ENCODE measurements at places on chromosomes 6 and 20.

DNA sequence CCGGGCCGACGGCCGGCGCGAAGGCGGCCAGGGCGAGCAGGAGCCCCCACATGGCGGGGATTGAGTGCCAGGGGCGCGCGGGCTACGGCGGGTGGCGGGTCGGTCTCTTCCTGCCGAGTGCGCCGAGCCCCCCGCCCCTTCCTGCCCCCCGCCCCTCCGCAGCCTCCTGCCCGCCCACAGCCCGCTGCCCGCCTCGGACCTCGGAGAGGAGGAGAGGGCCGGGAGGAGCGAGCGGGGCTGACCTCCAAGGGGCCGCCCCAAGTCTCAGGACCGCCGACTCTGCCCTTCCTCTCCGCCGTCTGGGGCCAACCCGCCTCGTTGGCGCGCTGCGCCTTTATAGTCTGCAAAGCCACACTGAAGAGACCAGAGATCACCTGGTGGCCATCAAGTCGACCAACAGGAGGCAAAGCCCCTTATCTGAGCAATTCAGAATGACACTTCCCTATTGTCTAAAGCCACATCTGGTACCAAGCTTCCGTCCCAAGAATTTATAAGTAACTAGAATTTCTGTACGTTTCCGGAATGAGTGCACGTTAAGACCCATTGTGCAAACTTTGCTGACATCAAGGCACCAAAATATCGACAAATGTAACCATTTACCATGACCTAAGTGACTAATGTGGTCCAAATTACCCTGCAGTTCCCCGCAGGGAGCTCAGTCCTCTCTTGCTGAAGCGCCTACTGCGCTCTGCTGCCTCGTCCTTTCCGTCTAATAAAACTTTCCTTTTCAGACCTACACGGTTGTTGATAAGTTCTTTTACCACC lies at the start of gene CPXM1:
CPXM1 (minus strand) TSS at position 107 of the 765 bp plus-strand sequence; CDS start at position 52, 55 bp downstream.
- no peak for DNase-seq

GRCh38 chr20:62674370-62674769 lies 32.1 kb downstream of the SLCO4A1 start:
- DNase-seq = no peak

DNA sequence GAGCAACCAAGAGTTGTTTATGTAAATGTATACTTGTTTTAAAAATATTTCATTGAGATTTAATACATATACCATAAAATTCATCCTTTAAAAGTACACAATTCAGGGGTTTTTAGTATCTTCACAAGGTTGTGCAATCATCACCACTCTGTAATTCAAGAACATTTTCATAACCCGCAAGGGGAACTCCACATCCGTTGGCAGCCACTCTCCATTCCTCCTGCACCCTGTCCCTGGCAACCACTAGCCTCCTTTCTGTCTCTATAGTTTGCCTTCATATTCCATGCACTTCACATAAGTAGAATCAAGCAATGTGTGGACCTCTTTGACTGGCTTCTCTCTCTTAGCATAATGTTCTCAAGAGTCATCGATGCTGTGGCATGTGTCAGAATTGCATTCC lies 104.2 kb upstream of the PDE10A start:
- no peak for DNase-seq

DNA sequence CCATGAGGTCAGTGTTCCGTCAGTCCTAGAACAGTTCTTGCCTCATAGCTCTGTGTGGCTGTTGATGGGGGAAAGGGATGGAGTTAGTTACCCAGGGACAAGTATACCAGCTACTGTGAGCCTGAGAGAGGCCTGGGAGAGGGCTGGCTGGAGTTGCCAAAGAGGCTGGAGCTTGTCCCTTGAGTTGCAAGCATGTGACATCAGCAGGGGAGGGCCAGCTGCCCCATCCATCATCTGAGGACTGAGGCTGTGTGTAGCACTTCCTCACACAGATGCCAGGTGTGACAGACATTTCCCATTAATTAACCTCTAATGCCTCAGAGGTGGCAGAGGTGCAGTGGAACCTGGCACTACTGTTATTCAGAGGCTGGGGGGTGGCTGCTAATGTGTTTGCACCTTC lies 131.6 kb downstream of the PHACTR3 start:
- DNase-seq = no peak

DNA sequence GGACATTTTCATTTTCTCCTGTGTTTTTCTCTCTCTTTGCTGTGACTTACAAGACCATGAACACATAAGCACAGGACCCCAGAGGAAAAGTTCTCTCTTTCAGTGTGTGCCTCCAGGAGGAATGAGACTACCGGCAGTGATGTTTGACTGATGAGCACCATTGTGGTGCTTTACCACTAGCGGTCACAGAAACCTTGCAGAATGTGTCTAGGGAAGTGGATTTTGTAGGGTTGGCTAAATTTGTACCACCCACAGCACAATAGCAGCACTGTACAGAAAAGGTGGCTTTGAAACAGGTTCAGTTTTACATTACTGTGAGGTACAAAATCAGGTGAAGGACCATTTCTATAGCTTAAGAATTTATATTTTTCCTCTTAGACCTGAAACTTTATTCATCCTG lies 301.9 kb upstream of the SUPT3H start:
- DNase-seq = no peak

GRCh38 chr20:49899541-49900383 lies 15.6 kb downstream of the SPATA2 start:
- DNase-seq = no peak

DNA sequence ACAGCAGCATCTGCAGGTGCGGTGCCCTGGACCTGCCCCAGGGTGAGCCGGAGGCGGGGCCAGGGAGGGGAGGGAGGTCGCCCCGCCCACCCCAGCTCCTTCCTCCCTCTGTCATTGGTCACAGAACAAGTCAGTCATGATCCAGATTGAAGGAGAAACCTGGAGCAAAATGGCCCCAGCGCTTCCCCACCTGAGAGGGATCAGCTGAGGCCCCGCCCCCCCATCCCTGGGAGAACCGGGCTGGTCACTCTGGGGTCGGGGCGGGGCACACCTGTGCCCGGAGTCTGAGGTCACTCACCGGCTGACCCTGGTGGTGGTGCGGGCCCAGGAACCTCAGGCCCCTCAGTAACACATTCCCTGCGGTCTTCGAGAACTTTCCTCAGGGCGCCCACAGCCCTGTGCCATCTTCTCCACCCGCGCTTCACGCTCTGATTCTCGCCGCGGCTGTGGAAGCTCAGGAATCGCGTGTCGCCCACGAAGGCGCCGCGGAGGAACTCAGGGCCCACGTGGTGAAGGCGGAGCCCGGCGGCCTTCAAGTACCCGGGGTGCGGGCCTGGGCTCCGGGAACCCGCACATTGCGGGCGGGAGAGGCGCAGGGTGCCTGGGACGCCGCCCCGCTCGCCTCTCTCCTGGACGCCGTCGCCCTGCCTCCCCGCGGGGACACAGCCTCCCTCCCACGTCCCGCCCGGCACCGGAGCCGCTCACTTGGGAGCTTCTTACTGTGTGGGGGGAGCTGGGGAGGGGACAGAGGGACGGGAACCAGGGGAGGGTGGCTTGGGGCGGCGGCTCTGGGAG lies 36.4 kb upstream of the HLA-C start:
- no peak for DNase-seq

- no peak for DNase-seq
These were observed 8.2 kb downstream of the HLA-DRA start for GRCh38 chr6:32447932-32448331.

DNA sequence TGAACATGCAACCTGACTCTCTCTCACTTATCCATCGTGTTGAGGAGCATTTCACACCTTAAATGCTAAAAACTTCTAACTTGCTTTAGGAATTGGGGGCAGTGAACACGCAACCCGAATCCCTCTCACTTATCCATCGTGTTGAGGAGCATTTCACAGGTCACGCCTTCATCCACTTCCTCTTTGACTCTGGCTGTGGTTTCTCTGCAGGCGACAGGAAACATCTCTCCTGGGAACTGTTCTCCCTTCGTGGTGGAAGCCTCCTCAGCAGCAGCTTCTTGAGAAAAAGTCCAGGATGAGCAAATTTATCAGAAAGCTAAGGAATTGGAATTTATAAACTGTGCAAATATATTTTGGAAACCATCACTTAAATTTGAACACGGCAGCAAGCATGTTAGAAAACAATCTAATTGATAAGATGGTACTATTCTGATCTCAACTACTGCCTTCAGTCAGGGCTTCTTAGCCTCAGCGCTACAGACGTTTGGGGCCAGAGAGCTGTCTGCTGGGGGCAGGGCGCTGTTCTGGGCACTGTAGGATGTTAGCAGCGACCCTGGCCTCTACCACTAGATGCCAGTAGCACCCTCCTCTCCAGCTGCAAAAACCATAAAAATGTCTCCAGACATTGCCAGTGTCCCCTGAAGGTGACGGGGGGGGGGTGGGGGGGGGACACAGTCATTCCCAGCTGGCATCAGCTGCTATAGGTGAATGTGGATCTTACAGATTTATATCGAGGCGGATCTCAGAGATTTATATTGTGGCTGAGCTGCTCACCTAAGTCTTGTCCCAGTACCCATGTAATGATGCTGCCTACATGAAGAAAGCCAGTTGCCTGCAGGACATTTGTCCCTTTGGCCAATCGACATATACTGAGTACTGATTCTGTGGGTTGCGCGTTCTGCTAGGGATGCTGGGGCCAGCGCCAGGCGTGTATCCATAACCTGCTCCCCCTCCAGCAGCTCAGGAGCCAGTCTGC lies 26.2 kb downstream of the CTCFL start:
- DNase-seq = peak; percentile 61

DNA sequence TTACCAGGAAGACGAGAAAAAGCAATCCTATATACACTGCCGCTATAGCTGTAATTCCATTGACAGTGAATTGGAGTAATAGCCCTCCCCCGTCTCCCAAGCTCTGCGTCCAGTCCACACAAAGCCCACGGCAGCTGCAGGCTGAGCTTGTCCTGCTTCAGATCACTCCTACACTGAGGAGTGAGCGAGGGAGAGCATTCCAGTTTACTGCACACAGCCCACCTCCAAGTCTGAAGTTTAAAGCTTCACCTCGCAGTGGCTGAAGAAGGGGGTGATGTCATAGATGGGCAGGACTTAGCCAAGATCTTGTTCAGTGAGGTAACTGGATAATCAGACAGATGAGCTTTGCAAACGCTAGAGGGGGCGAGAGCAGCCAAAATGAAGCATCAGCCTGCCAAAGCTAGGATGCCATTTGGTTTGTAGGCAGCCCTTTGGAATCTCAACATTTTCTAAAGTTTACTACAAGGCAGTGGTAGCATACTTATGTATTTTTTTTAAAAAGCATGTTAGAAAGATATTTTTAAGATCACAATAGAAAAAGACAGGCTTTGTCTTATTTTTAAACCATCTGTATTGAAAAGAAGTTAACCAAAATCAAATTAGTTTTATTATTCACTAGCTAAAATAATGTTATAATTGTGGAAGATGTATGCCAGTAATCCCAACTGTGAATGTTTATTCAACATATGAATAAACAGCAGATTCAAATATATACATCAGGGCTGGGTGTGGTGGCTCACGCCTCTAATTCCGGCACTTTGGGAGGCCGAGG lies at the start of gene FLRT3:
FLRT3 (minus strand) TSS at position 213 of the 772 bp plus-strand sequence. CDS start 10,106 bp downstream, outside the sequence.
- peak; percentile 92 for DNase-seq

- DNase-seq = peak; percentile 75
These were observed 99.0 kb upstream of the TNFAIP3 start for GRCh38 chr6:137767911-137768690.

GRCh38 chr6:14786455-14786854 lies 459.4 kb upstream of the JARID2 start:
- DNase-seq = no peak

DNA sequence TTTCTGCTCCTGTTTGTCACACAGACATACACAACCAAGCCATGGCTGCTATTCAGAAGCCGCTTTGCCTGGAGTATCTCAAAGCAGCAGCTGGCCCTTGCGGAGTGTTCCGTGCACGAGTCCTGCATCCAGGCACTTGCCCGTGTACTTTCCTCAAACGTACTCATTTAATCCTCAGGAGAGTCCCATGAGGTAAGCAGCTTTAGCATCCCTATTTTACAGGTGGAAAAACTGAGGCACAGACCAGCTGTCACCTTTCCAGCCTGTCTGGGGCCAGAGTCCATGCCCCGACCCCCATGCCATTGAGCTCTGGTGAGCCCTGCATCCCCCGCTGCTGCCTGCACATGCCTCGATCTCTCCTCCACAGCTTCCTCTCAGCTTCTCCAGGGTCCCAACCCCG lies 130.0 kb downstream of the ERMARD start:
- DNase-seq = no peak

- DNase-seq = no peak
These were observed 28.0 kb downstream of the PSMG4 start for GRCh38 chr6:3286641-3287171.

DNA sequence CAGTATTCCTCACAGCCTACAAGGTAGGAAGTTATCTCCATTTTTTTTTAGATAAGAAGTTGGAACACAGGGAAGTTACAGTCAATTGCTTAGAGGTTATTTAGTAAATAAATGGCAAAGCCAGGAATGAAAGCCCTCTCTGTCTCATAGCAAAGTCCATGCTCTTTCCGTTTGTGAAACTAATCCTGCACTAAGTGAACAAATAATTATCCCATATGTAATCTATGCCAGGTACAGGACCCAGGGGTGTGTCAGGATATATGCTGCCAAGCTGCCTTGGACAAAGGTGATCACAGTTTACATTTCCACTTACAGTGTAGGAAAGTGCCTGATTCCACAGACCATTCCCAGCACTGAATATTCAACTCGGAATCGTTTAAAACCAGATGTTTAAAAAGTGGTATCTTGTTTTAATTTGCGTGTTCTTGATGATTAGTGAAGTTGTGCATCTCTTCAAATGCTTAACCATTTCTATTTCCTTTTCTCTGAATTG lies 13.6 kb upstream of the GMDS start:
- DNase-seq = no peak

DNA sequence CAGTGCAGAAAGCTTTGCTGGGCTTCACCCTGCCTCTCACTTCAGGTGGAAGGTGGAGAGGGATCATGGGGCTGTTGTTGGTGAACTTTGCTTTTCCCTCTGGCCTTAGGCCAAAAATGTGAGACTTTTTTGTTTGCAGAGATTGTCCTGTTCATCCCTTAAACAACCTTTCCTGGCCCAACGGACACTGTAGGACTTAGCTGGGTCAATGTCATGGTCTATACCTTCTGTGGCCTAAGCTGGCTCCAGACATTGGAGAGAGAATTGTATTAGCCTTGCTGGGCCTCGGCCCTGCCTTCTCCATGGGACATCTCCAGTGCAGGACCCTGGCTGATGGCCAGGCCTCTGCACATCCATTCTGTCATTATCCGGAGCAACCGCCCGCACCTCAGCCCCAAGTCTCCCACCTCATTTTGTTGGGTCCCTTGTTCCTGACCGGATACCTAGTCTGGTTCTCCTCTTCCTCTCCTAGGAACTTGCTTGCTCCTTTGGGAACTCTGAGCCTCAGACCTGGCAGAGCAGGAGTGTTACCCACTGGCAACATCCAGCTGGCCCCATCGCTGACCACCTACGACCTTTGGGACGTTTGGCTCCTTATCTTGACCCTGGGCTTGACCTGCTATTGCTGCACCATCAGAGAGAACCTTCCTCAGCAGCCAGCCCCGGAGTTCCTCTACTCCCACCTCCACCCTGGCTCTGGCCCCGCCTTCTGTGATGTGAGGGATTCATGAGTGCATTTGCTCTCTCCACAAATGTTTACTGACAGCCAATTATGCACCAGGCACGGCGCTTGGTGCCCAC lies 128.2 kb downstream of the BANF2 start:
- DNase-seq = no peak

DNA sequence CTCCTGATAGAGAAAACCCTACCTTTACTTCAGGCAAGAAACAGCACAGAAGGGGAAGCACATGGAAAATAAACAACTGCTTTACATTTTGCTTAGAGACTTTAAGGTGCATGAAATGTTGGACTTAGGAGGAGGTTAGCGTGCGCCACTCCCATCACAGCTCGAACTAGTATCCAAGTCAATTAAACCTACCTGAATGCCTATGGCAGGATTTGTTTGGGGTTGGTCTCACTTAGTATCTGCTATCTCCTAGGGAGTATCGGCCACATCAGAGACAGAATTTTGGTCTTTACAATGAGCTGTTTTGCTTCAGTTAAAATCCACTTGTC lies 12.0 kb downstream of the CYP24A1 start:
- no peak for DNase-seq

Measured in EH (cell line).